Adipocyte (in vitro differentiated cells): ENCODE measurements at places on chromosomes 2 and 18.

DNA sequence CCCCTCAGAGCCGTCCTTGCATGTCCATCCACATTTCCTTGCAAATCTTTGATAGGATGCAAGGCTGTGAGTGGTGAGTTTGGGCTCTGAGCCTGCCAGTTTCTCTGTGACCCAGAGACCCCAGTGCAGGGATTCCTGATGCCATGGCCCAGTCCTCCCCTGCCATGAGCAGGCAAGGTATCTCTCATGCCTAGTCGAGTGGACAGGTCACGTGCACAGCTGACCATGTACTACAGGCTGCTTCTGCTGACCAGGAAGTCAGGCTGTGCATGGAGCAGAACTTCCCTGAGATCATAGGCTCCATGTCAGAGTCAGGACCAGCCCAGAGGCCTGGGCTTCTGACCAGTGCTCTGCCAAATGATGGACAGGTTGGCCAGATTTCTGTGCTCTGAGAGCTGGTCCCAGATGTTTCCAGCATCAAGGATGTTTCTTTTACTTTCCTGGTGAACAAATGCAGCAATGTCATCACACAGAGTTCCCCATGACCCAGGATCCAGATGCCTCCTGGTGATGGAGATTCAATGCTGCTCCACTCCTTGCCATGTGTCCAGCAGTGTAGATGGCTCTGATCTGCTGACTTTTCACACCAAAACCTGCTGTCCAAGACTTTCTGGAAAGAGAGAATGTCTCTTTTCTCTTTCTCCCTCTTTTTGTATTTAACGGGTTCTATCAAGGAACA lies 321.6 kb upstream of the HS6ST1 start:
- DNase-seq, result no peak

GRCh38 chr2:30620102-30620501 lies 173.1 kb downstream of the LCLAT1 start:
- DNase-seq, result no peak

GRCh38 chr2:40471866-40472265 lies 20.0 kb upstream of the SLC8A1 start:
- no peak for DNase-seq

DNA sequence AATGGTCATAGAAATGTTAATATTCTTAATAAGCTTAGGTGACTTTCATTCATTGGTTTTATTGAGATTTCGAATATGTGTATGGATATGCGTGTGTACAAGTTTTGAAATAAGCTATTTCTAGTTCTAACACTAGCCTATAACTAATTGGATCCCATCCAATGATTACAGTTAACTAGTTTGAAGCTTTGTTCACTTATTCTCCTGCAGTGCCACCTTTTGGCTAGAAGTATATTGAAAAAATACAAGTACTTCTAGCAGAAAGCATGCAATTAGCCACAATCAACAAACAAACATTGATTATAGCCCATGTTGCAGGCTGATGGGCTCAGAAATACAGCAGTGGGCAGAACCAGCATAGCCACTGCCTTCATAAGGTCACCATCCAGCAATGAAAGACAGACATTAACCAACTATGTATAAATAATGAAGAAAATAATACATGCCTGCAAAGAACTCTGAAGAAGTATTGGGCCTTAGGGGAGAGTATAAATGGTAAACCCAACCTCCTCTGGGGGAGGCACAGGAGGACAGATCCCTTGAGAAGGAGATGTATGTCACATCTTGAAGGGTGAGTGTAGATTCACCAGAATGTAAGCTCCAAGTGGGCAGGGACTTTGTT lies 5.1 kb upstream of the PIEZO2 start:
- DNase-seq, result peak; percentile 86

- DNase-seq, result no peak
Measured at GRCh38 chr2:63569740-63570139, 18.5 kb downstream of the WDPCP start.

DNA sequence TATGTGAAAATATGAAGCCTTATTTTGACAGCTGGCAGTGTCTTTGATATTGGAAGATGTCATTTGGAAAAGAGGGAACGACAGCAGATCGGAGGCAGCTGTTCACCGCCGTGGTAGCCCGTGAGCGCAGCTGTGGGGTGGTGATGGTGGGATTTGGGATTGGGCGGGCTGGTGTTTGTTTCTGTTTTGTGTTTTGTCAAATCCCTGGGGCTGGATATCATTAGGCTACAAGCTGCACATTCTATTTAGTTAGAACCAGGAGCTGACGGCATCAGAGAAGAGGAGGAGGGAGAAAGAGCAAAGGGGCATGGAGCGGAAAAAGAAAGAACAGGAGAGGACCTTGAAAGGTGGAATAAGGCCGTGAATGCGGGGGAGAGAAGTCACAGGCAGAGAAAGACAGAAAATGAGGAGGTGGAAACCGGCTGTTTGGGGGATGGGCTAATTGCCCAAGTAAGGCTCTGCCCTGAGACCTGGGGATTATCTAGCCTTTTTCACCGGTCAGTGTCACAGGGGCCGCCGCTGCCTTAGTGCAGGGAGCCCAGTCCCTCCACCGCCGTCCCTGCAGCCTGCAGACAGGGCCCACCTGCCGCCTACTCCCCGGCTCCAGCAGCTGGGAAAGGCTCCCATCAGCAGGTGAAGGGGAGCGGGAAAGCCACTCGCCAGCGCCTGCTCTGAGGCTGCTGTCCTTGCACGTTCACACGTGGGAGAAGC lies 88.0 kb downstream of the ZCCHC2 start:
- DNase-seq, result no peak

DNA sequence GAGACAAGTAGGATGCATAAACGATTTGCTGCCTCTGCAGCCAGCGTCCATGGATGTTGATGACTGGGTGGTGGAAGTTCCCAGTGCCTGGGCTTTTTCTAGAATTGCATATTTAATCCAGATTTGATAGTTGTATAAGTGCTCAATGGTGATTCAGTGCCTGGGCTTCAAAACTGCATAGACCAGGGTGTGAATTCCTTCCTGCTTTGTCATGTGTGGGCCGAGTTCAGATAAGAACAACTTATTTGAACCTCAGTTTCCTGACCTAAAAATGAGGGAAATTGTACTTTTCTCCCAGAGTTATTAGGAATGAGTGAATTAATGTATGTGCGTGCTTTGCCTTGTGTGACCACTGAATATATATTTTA lies 154.6 kb downstream of the WDSUB1 start:
- DNase-seq, result peak; percentile 79

DNA sequence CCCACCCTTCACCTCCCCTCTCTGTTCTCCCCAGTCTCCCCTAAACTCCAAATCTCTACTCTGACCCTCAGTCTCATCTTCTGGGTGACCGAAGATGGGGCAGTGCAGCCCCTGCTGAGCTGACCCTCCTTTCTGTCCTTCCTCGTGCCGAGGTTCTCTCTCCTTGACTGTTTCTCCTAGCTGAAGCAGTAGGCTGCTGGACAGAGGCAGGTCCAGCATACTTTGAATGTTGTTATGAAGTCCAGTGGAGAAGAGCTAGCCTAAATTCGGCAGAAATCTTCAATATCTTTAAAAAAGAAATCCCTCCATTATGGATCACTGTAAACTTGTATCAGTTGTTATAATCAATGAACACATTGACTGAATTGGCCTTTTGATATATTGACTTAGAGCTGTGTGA lies 63.2 kb downstream of the RRM2 start:
- no peak for DNase-seq

- DNase-seq, result no peak
Measured at GRCh38 chr2:8833853-8834252, 3.6 kb downstream of the KIDINS220 start.

GRCh38 chr18:9952633-9953416 lies 39.0 kb downstream of the VAPA start:
- no peak for DNase-seq

DNA sequence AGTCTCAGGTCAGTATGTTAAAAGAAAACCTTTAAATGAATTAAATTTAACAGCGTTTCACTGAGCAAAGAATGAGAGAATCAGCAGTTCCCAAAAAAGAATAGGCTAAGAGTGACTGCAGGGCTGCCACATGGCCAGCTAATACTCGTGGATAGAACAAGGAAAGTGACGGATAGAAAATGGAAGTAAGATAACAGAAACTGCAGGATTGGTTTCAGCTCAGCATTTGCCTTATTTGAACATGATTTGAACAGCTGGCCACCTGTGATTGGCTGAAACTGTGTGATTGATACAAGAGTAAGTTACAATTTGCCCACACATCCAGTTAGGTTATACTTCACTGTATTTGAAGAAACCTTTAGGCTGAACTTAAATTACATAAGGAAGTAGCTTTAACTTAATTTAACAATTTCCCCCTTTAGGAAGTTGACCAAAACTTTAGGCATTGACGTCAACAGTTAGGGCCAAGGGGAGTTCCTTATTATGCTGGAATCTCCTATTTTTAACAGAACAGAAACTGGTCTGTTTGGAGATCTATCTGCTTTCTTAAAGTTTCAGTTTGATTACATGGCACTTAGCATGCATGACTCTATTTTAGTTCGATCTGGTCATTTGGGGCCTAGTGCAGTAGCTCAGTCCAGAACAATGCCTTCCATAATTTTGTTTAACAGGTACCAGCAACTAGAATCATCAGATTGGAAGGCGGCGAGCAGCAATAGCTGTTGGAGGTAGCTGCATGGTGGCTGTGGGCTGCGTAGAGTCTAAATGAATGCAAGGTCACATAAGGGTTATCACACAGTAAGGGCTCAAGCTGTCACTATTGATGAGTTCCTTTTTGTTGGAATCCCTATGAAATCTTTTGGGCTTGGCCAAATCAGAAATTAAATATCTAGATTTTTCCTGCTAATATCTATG lies 143.4 kb downstream of the TRIM43 start:
- no peak for DNase-seq

DNA sequence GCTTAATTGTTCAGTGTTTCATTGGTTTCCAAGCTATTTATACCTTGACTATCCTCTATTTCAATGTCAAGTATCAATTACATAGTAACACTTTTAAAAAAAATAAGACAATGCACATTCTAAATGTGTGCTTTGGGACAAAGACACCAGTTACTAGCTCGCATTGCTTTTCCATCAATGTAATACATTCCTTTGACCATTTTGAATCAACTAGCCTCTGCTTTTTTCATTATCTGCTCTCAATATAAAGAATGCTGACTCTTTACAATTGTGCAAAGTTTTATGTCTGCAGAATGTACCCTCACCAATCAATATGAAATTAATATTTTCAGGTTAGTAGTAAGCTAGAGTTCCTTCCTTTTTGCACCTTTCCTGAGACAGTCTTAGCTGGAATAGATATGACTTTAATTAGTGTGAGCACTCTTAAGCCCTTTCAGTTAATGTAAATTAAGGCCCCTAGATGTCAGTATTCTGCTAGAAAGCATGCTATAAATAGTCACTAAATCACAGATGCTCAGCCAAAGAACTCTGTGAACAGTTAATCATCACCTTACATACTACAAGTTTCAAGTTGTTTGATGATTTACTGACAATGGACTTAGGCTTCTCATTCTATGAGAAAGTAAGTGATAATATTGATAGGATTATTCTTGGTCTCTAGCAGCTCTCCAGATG lies 413.6 kb downstream of the PTH2R start:
- no peak for DNase-seq

DNA sequence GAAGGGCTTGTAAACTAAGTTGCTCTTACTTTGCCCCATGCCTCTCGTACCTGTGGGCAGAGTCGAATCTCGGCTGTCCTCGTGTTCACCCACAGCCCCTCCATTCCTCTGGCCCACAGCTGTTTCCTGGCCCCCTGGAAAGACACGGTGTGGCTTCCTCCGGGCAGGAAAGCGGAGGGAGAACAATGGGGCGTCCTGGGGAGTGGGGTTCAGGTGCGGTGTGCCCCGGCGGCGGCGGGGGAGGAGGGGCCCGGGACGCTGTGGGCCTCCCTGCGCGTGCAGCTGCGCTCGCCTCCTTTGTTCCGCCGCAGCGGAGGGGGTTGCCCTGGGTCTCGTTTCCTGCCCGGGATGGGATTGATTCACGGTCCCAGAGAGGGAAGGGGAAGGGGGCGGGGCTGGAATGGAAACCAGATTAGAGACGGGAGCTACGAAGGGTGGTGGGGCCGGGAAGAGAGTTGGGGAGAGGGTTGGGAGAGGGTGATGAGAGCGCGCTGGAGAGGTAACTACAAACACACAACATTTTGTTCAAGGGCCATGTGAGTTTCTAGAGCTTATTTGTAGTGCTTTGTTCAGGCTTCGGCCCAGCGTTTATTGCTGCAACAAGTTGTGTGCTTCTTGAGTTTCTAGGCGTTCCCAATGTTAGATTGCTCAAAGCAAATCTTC lies 796 bp downstream of the MYO1B start:
- DNase-seq, result peak; percentile 83

GRCh38 chr2:227570615-227571014 lies 28.1 kb upstream of the SCYGR2 start:
- DNase-seq, result no peak

GRCh38 chr2:109213646-109214433 lies 84.8 kb downstream of the SH3RF3 start:
- peak; percentile 53 for DNase-seq

GRCh38 chr2:238157506-238158017 lies 1.2 kb upstream of the ERFE start:
- no peak for DNase-seq

- no peak for DNase-seq
Measured at GRCh38 chr2:20416723-20417122, 30.2 kb upstream of the RHOB start.

DNA sequence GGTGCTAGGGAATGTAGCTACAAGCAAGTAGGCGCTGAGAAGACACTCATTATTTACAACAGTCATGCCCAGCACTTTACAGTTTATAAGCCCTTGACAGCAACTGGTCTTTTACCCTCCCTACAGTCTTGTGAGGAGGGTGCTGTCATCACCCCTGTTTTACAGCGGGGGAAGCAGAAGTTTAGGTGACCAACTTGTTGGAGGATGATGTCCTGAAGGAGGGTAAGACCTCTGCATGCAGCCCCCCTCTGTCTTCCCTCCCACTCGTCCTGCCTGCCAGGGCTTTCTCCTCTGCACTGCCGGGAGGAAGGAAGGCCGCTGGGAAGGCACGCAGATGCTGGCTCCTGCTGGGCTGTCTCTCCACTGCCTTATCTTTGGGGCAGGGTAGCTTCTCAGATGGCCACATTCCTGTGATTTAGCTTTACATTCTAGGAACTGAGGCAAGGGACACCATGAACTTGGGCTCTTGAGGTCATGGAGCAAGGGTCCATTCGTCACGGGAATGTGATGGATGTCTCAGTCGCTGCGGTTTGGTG lies 972 bp downstream of the IL1R1 start:
- DNase-seq, result peak; percentile 22

- DNase-seq, result peak; percentile 13
Measured at GRCh38 chr2:29322011-29322410, 206.8 kb downstream of the CLIP4 start.

GRCh38 chr2:232877940-232878511 lies 8.0 kb downstream of the SNORC start:
- no peak for DNase-seq

GRCh38 chr18:56775701-56776100 lies 124.5 kb downstream of the WDR7 start:
- DNase-seq, result no peak

- peak; percentile 82 for DNase-seq
Measured at GRCh38 chr2:197011801-197012641, 85.5 kb upstream of the PGAP1 start.

- peak; percentile 64 for DNase-seq
Measured at GRCh38 chr18:24094561-24094960, 44.3 kb upstream of the CABYR start.
